ENCODE measurements at places on chromosomes 12 and 14.

DNA sequence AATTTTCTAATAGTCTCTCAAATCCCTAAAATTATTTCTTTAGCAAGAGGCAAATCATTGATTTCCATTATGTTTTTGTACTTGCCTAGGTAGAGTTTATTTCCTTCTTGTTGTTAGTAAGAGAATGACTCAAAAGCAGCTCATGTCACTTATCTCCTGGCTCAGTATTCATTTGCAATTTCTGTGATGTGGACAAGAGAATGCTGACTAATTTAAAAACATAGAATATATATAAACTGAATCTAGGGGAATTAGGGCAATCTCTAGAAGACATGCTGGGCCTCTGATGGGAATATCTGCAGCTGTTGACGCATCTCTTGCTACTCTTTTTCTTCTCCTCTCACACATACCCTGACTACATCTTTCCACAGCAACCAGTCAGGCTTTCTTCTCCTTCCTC is 130.8 kb upstream of the PRKD1 start:
- no peak for DNase-seq

- DNase-seq = no peak
Measured at GRCh38 chr14:90281756-90282155, 25.4 kb downstream of the PSMC1 start.

DNA sequence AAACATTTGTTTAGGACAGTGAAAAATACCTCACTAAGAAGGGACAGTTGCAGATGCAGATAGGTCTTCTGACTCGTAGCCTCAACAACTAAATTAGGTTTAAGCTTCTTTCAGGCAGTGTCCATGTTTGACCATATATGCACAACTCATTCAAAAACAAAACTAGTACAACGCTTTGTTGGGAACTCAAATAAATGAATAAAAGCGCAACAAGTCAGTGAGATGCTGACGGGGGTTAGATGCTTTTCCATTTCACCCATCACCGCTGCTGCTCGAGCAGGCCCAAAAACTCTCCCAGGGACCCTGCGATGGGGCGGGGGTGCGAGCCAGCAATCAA is 633 bp downstream of the RPAP3 start:
- no peak for DNase-seq

- DNase-seq = peak; percentile 92
Measured at GRCh38 chr12:76183459-76184186, 99.1 kb upstream of the NAP1L1 start.

GRCh38 chr12:619346-619745 is 43.9 kb downstream of the NINJ2 start:
- DNase-seq = no peak

- DNase-seq = peak; percentile 98
Measured at GRCh38 chr12:89162589-89163261, 189.6 kb downstream of the DUSP6 start.

GRCh38 chr12:89070603-89071002 is 281.7 kb downstream of the DUSP6 start:
- DNase-seq = no peak

GRCh38 chr12:49055978-49056754 is 4.4 kb downstream of the KMT2D start:
- peak; percentile 94 for DNase-seq

GRCh38 chr12:107138990-107139389 is 45.6 kb upstream of the CRY1 start:
- no peak for DNase-seq

GRCh38 chr14:29743531-29743930 is 184.1 kb downstream of the PRKD1 start:
- no peak for DNase-seq

GRCh38 chr12:2183556-2184541 is 131.1 kb downstream of the CACNA1C start:
- DNase-seq = peak; percentile 6

DNA sequence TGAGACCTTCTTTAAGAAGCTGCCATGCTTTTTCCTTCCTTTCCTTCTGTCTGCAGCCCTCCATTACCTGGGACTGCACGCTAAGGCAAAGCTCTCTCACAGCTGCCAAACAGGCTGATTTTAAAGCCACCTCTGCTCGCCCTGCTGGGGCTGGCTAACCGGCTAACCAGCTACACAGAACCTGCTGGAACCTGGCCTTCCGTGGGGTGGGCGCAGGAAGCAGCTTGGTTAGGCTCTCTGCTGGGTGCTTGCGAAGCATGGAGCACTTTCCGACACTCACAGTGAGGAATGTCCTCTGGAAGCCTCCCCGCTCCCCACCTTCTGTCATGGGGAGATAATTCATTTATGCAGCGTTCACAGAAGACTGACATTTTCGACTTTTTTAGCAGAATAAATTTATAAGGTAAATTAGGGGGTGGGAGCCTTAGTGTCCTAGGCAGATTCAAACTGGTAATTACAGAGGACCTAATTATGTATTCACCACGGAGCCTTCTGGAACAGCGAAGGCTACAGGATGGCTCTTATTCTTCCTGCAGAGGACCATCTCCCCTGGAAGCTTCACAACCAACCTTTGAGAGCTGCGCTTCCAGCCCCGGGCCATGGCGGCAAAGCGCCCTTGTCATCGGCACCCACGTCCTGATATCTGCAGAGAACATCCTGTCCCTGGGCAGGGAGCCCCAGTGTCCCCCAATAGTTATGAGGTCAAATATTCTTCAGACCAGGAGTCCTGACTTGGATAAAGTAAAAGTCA is 12.4 kb upstream of the BCL11B start:
- DNase-seq = no peak

GRCh38 chr12:47829584-47829983 is 9.9 kb upstream of the HDAC7 start:
- no peak for DNase-seq

DNA sequence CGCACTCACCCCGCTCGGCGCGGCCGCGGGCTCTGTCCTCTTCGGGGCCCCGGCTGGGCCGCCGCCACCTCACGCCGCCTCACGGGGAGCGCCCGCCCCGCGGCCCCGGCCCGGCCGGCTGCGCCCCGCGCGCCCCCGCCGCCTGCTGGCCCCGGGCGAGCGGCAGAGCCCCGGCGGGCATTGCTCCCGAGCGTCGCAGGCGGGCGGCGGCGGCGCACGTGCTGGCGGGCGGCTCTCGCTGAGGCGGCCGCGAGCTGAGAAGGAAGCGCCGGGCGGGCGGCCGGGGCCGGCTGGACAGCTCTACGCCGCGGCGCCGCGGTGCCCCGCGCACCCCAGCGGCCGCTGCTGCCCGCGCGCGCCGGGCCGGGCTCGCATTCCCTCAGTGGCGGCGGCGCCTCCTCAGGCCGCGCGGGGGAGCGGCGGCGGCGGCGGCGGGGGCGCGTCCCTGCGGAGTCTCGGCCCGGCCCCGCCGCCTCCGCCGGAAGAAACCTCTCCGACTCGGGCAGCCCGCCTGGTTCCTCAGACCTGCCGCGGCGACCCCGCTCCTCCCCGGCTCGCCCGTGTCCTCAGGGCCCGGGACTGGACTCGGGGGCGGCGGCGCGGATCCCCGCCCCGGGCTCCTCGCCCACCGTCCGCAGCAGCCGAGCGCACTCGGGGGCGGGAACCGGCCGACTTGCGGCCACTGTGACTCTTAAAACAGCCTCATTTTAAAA is at the start of gene PITPNM2:
PITPNM2 (minus strand) TSS at position 347 of the 713 bp plus-strand sequence. CDS start 116,500 bp downstream, outside the sequence.
- peak; percentile 46 for DNase-seq

- DNase-seq = no peak
Measured at GRCh38 chr12:109531411-109531810, 41.9 kb downstream of the MMAB start.

- peak; percentile 90 for DNase-seq
Measured at GRCh38 chr14:73829526-73830431, 21.9 kb upstream of the PTGR2 start.

DNA sequence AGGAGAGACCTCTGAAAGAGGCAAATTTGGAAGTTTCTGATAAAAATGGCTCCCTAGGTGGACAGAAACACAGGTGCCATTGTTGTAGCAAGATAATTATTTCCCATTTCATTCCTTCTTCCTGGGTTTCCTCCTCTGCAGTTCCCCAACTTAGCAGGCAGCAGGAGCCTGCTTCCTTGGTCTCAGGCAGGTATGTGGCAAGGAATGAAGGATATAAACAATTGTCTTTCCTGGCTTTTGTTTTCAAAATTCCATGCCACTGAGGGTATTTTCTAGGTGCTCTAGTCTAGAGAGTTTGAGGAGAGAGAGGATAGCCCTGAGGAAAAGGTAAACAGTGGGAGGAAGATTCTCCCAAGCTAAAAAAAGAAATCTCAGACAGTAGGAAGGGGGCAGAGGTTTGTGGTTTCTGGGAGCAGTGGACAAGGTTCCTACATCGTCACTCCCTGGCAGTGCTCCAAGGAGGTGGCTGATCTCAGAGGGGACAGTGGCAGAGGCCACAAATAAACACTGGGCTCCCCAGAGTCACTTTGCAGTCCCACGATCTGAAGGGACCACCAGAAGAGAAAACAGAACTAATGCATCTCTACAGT is 82.6 kb upstream of the IGF1 start:
- DNase-seq = no peak

- no peak for DNase-seq
Measured at GRCh38 chr12:127515941-127516340, 751.0 kb upstream of the TMEM132C start.

DNA sequence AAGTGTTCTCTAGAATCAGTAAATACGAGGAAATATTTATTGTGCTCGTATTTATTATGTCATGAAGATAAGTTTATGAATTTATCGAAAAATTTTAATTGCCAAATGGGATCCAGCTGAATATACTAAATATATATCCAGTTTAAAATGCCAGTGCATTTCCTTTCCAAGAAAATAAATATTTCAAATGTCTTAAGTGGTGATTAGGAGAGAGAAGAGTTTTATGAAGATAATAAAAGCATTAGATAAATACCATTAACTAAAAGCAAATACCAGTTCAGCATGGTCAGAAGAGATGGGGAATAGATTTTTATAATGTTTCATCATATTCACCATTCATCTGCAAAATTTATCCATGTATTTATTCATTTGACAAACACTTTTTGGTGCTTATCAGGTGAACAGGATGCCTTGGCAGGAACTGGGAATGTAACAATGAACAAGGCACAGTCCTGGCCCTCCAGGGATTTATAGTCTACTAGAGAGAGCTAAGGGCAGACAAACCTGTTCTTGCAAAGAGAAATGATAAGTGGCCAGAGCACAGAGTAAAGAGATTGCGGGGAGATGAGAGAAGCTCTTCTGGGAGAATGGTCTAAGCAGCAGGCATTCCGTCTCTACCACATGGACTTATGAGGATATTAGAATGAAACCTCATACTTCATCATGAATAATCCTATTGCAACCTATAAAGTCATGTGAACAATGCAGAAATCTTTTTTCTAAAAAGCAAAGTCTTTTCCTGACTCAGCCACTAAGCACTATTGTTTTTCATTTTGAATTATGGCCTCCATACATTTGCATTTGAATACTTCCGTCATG is 143.7 kb upstream of the ABCD2 start:
- no peak for DNase-seq

DNA sequence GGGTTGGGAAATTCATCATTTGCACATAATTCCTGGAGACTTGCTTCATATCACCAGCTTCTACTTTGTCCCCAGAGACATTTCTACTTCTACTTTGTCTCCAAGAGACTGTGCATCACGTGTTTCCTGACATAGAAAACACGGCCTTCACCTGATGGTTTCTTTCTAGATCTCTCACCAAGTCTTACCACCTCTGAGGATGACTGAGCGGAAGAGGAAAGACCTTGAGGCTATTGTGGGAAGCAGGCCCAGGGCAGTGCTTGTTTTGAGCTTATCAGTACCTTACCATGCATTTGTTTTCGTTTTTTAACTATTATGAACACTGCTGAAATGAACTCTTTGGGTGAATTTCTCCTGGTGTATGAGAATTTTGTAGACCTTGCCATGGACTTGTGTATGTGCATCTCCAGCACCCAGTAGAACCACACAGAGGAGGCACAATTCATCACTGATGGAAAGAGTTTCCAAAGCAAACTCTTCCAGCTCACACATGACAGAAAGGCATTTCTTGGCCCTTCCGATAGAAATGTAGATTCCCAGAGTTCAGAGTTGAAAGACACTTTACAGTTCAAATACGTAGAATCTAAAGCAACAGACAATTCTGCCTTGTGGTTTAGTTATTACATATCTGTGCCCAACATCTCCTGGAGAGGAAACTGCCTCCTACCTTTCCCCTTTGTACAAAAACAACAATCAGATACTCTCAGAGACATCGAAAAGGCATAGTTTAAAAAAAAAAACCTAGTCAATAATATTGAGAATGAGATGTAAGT is 434.7 kb downstream of the FUT8 start:
- DNase-seq = no peak

GRCh38 chr12:106078358-106079010 is 60.3 kb downstream of the NUAK1 start:
- no peak for DNase-seq

DNA sequence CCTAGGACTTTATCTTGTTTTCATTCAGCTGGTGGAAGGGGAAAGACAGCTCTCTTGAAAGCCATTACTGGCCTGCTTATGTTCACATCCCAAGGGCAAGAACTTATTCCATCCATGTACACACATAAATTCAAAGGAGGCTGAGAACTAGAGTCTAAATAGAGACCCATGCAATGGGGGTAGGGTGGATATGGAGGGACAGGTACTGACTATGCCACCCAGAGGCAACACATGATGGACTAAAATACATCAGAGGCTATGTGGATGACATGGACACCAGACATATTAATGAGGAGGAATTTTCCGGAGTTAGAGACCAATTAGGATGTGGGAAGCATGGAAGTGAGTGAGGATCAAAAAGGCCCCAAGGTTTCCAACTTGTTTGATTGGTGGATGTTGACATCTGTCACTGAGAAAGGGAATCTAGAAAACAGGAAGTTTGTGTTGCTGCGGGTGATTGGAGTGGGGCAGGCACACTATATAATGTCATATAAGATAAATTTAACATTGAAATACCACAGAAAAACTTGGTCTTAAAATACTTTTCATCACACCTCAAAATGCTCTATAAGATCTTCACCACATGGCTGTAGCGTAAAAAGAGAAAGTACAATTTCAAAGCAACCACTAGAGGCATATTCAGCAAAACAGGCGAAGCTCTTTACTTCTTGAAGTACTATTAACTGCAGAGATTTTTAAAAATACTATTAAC is 130.4 kb downstream of the GRIP1 start:
- DNase-seq = no peak

GRCh38 chr12:123761841-123762714 is at the start of gene DNAH10:
Gene DNAH10, plus strand, starts transcription at chr12:123762301. Its CDS starts 36 bp downstream, at chr12:123762337.
- DNase-seq = peak; percentile 56

GRCh38 chr14:68587931-68588330 is 204.9 kb downstream of the ZFP36L1 start:
- no peak for DNase-seq

Data from inflammatory macrophage (primary cell).